ENCODE measurements at places on chromosomes 4 and X. TPM values are rescaled to one million over a fixed set of nuclear protein-coding genes. Genes with fewer than 3 reads are reported as not detected.

DNA sequence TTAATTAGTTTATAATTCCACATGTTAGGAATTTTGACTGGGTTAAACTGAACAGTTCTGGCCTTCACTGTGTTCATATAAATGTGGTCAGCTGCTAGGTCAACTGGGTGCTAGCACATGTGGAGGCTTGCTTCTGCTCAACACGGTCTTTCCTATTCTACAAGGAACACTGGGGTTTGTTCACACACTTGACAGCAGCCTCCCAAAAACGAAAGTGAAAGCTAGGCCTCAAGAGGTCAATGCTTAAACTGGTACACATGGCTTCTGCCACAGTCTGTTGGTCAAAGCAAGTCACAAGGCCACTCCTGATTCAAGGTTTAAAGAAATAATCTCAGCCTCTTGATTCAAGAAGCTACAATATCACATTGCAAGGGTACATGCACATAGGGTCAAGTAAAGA is 126.5 kb downstream of the QDPR start:
- peak; percentile 8 for DNase-seq

- no peak for DNase-seq
These were observed 23.8 kb downstream of the MSL3 start for GRCh38 chrX:11781734-11782370.

GRCh38 chrX:42477396-42477795 is 300.6 kb downstream of the PPP1R2C start:
- DNase-seq, result no peak

DNA sequence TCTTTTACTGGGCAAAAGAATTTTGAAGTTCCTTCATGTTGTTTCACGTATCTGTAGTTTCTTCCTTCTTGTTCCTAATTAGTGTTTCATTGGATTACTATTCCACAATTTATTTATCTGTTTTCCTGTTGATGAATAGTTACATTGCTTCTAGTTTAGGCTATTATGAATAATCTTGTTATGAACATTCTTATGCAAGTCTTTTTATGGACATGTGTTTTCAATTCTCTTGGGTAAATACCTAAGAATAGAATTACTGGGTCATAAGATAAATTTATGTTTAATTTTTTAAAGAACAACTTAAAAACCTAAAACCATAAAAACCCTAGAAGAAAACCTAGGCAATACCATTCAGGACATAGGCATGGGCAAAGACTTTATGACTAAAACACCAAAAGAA is 70.9 kb upstream of the RXFP1 start:
- no peak for DNase-seq

The NUDT11 gene
- total RNA-seq, result not detected

The PWWP3B gene
- total RNA-seq, result 12.0 TPM
